ENCODE measurements at places on chromosomes 6 and 20. TPM values are rescaled to one million over a fixed set of nuclear protein-coding genes. Genes with fewer than 3 reads are reported as not detected.

APOBEC2 gene
- total RNA-seq, result not detected

COL12A1 gene
- 46.8 TPM for total RNA-seq

OLIG3 gene
- total RNA-seq, result not detected

GABRR1 gene
- not detected for total RNA-seq

CTCFL gene
- 0.17 TPM for total RNA-seq

PRICKLE4 gene
- 13.1 TPM for total RNA-seq

TFAP2D gene
- total RNA-seq, result not detected

C20orf144 gene
- total RNA-seq, result 0.09 TPM

CRISP3 gene
- total RNA-seq, result 7.5 TPM

RALY gene
- 116 TPM for total RNA-seq

EMILIN3 gene
- total RNA-seq, result 0.63 TPM

OR12D3 gene
- total RNA-seq, result not detected

SPDEF gene
- 16.7 TPM for total RNA-seq

C6orf58 gene
- total RNA-seq, result not detected

CLVS2 gene
- 0.06 TPM for total RNA-seq

DNA sequence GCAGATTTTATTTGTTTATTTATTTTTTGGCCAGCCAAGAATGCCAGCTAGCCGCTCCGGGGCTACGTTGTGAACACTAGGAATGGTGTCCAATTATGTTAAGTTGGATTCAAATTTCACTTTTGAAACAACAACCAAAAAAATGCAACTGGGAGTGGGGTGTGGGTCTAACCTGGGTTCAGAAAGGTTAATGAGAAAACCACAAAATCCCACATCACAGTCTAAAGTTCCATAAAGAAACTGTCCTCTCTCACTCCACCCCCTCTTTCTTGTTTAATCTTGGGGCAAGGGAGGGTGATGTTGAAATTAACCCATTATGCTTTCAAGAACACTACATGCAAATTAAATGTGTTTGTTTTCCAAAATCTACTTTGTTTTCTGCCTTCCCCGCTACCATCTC lies 77.2 kb downstream of the LINC00237 start:
- DNase-seq, result no peak

GRCh38 chr6:87873556-87873955 lies 171.5 kb upstream of the AKIRIN2 start:
- DNase-seq, result no peak

GRCh38 chr6:166763606-166764472 lies 136.8 kb upstream of the RPS6KA2 start:
- no peak for DNase-seq

DNA sequence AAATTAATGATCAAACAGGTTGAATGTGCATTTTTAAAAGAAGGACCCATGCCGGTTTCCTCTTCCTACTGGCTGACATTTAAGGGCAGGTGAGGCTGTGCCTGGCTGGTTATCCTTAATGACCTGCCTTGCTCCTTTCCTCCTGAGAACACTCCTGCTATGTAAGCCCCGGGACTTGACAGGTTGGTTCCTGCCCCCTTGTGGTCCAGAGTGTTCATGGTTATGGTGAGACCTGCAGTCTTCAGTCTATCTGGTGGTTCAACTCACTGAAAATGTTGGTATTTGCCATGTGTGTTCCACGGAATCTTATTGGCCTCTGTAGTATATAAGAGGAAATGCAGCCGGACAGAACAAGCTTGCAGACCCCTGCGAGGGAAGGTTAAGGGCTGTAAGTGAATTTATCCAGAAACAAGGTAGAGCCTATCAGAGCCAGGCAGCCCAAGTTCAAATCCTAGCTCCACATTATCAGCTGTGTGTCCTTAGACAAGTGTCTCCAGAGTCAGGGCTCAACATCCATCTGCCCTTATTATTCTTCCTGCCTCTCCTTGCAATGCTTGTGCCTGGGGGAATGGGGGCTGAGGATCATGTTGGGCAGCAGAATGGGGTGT lies 5.2 kb upstream of the BPIFA3 start:
- DNase-seq, result peak; percentile 42

- no peak for DNase-seq
Observed at GRCh38 chr6:151702851-151703658, 104.4 kb upstream of the ESR1 start.

DNA sequence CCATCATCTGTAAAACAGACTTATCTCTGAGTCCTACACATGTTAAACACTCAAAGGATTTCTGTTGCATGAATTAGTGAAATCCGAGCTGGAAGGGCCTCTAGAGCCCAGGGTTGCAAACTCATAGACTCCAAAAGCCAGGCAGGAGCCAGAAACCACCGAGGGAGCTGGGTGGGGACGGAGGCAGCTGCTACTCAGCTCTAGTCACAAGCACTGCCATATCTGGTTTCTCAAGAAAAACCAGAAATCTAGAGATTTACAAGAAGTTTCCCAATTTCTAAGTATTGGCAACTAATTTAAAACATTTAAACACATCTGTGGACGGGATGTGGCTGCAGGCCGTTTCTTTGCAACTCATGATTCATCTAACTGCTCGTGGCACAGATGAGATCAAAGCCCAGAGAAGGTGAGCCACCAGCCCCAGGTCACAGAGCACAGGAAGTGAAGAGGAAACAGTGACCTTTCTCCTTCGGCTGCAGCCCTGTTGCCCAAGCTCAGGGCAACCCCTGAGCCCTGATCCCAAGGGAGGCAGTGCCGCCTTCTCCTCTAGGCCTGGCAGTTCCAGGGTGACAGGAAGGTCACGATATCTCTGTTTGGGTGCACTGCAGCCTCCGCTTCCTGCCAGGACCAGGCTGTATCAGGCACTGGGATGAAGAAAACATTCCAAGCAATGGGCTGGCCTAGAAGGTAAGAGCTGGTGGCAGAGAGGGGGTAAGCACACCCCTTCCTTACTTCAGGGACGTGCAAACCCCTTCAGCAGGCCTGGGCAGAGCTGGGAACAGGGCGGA lies 26.4 kb upstream of the PTGIS start:
- peak; percentile 75 for DNase-seq

DNA sequence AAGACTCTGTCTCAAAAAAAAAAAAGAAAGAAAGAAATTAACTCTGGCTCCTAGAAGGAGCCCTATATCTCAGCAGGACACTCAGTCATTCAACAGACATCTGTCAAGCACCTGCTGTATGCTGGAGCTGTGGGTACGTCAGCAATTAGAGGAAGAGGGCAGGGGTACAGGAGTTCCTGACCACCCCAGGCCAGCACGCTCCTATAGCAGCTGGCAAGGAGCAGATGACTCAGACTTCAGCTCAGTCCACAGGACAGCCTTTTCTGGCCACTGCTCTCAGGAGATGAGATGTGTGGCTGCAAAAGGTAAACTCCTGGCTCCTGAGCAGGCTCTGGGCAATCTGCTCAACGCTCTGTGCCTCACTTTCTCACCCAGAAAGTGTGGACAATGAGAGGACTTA lies 1.7 kb upstream of the RTEL1 start:
- no peak for DNase-seq

DNA sequence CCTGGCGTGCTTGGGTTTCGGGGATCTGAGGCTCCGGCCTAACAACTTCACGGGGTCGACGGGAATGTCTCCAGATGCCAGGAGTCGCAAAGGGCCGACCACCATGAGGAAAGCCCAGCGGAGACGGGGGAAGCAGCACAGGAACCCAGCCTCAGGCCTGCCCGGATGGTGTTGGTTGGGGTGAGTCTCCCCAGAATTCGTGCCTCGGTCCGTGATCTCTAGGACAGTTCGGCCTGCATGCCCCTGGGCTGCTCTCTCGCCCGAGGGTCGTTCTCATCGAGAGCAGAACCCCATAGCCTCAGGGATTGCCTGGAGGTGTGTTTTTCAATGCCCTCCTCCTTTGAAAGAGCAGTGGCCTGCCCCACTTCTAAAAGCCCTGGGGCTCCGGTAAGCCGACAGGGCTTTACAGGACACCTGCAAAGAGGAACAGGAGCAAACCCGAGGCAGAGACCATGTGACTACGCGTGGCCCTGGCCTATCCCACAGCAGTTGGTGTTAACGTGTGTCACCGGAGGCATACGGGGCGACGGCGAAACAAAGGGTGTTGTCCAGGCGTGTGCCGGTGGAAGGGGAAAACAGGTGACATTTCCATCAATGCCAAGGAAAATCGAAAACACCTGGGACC lies 973.1 kb upstream of the DEFB115 start:
- no peak for DNase-seq

- no peak for DNase-seq
Observed at GRCh38 chr6:37551002-37551401, 51.3 kb upstream of the CCDC167 start.

DNA sequence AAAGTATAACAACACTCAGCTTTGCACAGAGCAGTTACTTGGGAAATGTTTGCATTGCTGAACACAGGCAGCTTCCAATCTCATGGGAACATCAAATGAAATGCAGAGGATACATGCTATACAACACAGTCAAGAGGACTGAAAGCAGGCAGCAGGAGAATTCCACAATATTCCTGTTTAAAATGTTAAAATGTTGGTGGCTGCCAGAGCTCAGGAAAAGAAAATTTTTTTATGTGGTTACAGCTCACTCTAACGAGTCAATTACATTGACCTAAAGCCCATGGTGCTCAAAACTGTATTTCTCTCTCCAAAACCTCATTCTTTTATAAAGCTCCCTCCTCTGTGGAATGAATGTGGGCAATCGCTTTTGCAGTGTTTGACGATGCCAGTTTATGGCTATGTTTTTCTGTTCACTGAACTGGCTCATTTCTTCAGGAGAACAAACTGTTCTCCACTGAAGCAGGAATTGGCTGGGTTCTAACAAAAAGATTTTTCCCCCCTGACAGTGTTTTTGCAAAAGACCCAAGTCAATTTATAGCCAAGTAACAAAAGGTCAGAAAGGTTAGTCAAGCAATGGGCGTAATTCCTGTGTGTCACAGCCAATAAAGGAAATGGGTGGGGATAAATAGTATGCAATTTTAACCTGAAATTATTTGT lies 69.0 kb downstream of the ZHX3 start:
- peak; percentile 17 for DNase-seq

- peak; percentile 64 for DNase-seq
Observed at GRCh38 chr20:9392892-9393857, 121.2 kb upstream of the LAMP5 start.

- DNase-seq, result peak; percentile 54
Observed at GRCh38 chr6:151389618-151390275, 1.6 kb downstream of the ZBTB2 start.

GRCh38 chr20:42901689-42902440 lies 287.8 kb downstream of the PTPRT start:
- peak; percentile 71 for DNase-seq

- no peak for DNase-seq
Observed at GRCh38 chr6:95690328-95690727, 113.0 kb downstream of the MANEA start.

DNA sequence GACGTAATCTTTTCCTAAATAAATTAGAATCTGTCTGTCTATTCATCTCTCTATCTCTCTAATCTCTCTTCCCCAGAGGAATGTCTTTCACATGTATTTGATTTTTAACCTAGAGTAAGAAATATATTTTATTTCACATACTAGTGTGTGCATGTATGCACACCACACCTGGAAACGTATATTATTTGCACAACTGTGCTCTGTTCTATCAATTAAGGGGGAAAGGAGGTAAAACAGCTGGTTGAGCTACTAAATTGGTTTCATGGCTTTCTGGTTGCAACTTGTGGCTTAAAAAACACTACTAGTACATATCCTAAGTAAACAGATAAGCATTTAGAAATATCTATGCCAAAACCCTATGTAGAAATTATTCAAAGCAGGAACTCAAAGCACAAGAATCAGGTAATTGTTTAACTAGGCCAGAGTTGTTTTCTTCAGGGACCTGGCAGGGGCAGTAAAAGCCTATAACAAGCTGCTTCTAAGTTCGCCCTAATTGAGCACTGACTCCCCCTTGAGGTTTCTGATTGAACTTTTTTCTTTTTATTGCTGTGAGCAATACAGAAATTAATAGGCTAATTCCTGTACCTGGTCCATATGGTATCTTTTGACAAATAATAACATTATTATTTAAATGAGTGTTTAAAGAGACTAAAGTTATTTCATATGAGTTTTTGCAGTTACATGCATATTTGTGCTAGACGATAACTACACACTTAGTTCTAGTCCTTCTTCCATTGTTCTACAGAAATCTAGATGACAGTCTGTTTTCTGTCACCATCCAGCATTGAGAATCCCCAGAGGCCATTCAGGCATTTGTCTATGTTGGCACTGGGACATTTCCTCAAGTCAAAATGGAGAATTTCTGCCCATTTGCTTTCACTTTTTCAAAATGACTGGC lies 88.6 kb downstream of the MCHR2 start:
- DNase-seq, result no peak

DNA sequence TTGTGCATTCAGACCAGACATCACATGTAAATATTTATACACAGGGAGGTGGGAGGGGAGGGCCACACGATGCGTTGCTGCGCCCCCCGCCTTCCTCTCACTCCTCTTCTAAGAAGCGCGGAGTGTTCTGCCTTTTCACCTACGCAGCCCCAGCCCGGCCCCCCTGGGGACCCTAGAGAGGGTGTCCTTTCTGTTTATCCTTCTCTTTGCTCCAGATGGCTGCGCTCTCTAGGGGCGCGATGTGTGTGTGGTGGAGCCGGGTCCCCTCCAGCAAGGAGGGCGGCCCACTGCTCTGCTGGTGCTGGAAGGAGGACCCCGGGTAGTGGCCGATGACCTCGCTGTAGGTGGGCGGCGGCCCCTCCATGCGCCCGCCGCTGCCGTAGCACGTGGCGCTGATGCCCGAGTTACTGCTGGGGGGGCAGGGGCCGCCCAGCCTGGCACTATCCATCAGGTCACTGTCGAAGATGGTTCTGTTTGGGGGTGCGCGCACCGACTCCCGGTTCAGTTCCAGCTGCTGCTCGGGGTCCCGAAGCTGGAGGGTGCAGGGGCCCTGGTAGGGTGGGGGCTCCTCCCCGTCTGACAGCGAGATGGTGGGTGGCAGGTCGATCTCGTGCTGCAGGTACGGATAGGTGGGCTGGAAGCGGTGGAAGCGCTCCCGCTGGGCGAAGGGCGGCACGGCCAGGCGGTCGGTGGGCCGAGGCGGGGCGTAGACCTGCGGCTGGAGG lies 31.8 kb upstream of the ZBP1 start:
- DNase-seq, result peak; percentile 9

- DNase-seq, result no peak
Observed at GRCh38 chr20:14790771-14791620, 453.6 kb upstream of the FLRT3 start.

- no peak for DNase-seq
Observed at GRCh38 chr6:160912411-160912810, 79.2 kb upstream of the MAP3K4 start.

GRCh38 chr6:52361414-52361944 lies 472 bp upstream of the PAQR8 start:
- no peak for DNase-seq

GRCh38 chr6:138493413-138493812 lies 5.9 kb downstream of the NHSL1 start:
- DNase-seq, result peak; percentile 35

- DNase-seq, result no peak
Observed at GRCh38 chr6:20169786-20170185, 42.5 kb downstream of the MBOAT1 start.

- DNase-seq, result peak; percentile 61
Observed at GRCh38 chr6:137352859-137353258, 133.7 kb upstream of the IFNGR1 start.

GRCh38 chr6:32936239-32937152 lies 4.3 kb downstream of the HLA-DMB start:
- DNase-seq, result no peak

Measured in mucosa of gallbladder (tissue), 1 donor.